Activated CD4-positive, alpha-beta T cell treated with anti-CD3 and anti-CD28 coated beads, Interleukin-2, amount 50 U/mL, for 48 hours (primary cell): ENCODE measurements at places on chromosomes 1 and 21.
A peak's percentile ranks its signal among the peaks of the same experiment; 100 is the strongest.

DNA sequence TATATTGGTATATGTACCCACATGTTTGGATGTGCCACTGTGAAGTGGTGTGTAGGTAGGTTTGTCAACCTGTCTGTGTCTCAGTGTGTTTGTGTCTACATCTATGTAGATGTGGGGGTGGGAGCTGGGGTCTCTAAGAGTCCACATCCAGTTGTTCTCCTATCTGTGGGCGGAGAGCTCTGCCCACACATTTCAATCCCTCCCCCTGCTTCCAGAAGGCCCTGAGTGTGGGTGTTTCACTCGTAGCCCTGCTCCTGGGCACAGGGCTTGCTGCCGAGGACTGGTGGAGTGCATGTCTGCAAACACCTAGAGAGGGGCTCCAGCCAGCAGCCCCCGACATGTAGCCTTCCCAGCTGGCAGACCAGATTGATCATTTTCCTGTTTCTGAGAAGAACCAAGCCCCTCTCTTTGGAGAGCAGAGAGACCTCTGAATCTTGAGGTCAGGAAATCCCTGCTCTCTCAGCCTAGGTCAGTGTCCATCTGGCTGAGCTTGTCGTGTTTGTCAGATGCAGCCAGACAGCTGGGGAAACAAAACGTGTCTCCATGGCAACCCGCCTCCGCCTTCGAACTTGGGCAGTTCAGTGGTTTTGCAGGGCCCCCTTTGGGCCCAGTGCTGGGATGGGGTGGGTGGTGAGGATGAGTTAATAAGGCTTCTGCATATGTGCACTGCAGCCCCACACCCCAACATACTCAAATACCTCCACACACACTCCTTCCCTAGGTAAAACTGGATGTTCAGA is 31.2 kb upstream of the SYNC start:
- no peak for DNase-seq

DNA sequence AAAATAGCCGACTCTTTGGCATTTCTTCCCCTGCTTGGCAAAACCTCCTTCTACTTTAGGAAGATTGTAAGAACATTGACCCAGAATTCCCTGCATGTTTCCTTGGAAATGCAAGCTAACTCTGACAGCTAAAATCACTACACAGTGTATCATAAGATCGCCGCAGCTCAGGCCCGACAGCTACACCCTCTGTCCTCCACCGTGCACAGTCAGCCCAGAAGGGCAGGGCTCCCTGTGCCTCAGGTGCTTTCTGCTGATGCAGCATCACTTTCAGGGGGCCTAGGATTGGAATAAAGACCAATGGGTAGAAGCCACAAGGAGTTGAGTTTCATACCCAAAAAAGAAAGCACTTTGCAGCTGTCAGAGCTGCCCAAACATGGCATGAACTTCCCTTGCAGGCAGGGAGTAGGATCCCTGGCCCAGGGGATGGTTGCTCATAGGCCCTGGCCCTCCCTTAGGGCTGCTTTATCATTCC is 145.3 kb downstream of the SEC16B start:
- DNase-seq, result no peak

DNA sequence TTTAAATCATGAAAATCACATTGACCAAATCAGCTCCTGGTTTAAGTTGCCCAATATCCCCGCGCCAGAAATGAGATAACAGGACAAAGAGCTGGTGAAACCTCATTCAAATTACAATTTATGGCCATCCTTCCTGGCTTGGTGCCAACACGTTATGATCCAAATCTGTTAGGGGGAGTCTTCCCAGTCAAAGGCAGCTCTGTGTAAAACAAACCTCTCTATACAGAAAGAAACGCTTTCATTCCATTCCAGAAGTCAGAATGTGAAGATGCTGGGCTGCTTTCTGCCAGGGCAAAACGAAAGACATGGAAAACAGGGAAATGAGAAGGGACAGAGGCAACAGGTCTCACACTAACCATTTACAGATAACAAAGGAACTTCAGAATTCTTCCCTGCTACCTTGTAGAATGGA is 53.5 kb upstream of the TIAM1 start:
- no peak for DNase-seq

DNA sequence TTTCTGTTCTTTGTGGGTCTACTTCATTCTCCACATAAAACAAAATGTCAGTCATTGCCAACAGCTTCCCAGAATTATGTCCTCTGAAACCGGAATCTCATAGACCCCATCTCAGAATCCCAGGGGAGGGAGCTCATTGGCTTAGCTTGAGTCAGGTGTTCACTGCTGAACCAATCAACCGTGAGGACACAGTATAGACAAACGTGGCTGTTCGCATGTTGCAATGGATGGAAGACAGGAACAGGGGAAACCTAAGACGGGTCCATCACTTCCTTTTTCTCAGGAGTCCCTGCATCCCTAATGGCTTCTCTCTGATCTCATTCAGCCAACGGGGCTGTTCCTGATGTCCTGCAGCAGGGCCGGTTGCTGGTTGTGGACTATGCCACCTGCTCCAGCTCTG is 9.1 kb downstream of the CELA2A start:
- no peak for DNase-seq

DNA sequence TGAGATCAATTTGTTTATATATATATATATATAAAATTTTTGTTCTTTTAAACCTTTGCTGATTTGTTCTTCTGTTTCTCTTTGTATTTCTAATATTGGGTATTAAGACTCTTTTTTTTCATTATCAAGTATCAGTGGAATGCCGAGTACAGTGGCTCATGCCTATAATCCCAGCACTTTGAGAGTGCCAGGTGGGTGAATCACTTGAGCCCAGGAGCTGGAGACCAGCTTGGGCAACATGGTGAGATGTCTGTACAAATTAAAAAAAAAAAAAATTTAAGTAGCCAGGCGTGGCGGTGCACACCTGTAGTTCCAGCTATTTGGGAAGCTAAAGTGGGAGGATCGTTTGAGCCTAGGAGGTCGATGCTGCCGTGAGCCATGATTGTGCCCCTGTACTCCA is 67.1 kb downstream of the MAST2 start:
- no peak for DNase-seq

DNA sequence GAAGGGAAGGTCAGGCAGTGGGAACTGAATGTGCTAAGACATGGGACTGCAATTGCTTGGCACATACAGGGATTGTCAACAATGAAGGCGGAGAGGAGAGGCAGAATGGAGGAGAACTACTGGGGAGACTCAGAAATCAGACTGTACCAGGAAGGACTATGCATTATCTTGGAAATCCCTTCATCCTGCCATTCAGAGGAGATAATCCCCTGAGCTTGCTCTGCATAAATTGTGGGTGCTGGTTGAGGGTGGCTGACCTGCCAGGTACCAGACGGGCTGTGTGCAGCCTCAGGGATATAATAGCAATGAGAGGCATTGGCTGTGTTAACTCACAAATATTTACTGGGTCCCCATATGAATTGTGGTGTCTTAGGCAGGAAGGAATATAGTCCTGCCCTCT is 5.0 kb upstream of the TRABD2B start:
- no peak for DNase-seq

- DNase-seq, result peak; percentile 1
Measured at GRCh38 chr1:219432191-219432606, 180.7 kb downstream of the ZC3H11B start.

GRCh38 chr1:108503062-108503733 is 53.1 kb downstream of the NBPF6 start:
- DNase-seq, result no peak

GRCh38 chr1:48187969-48188563 is 34.5 kb upstream of the SLC5A9 start:
- no peak for DNase-seq

DNA sequence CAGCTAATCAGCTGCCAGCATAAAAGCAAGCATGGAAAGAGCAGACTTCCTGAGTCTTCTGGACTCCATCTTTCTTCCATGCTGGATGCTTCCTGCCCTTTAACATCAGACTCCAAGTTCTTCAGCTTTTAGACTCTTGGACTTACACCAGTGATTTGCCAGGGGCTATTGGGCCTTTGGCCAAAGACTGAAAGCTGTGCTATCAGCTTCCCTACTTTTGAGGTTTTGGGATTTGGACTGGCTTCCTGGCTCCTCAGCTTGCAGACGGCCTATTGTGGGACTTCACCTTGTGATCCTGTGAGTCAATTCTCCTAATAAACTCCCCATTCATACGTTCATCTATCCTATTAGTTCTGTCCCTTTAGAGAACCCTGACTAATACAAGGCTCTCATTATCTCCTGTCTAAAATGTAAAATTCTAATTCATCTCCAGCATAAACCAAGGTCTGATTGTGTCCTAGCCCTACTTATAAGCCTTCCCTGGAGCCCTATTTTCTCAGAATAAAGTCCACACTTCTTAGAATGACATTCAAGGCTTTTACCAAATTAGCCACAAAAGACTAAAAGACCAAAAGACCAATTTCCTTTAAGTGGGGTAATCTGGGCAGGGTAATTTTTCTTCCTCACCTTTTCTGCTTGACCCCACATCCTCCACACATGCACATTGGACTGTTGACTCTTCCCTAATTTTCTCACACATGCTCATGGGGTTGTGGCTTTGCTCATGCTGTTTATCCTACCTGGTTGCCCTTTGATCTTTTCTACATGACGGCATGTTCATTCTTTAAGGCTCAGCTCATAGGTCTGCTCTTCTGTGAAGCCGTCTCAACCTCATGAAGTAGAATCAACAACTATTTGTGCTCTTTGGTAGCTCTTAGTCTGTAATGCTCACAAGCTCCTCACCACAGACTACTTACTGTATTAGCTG is 18.1 kb upstream of the ENAH start:
- DNase-seq, result no peak

DNA sequence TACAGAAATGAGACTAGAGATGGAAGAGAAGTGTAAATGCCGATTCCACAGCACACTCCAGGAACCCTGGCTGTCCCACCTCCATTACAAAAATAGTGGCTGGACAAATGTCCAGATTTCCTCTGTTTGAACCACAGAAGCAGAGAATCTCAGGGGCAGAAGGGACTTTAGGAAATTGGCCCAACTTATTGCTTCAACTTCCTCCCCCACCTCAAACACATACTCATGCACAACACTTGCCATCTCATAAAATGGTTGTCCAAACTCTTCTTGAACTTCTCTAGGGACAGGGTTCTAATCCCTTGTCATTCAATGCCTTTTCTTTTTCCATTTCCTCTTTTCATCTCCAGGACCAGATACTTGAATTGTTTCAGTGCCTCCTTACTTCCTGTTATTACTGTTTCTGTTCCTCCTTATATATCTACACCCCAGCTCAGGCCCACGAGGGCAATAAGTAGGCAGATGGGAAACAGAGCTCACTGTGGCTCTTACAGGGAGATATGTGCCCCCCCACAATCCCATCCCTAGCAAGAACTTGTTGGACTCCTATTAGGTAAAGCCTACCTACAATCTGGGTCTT is 8.5 kb upstream of the B4GALT3 start:
- DNase-seq, result no peak

DNA sequence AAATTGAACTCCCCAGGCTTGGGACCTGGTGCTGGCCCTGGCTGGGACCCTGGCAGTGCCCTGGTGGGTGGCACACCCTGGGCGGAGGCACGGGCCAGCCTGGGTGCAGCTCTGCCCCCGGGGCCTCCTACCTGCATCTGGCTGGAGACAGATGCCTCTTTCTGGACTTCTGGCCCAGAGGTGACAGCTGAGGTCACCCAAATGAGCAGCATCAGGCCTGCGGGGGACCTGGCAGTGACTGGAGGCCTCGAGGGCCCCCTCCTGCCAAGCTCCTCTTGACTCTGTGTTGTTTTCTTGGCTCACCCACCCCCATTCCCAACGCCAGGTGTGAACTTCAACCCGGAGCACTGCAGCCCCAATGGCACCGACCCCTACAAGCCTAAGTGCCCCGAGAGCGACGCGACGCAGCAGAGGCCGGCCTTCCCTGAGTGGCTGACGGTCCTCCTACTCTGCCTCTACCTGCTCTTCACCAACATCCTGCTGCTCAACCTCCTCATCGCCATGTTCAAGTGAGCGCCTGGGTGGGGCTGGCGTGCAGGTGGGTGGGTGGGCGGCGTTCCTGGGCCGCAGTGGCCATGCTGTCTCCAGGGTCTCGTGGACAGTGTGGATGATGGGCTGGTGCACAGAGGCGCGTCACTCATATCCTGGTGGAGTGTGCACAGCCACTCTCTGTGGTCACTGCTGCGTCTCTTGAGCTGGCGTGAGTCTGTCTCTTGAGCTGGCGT is 41.6 kb upstream of the LRRC3 start:
- no peak for DNase-seq

- DNase-seq, result no peak
Measured at GRCh38 chr21:45571641-45572040, 29.4 kb upstream of the SLC19A1 start.
